Urinary bladder (tissue), 4 donors: ENCODE measurements at places on chromosomes 13 and 19.
A peak's percentile ranks its signal among the peaks of the same experiment; 100 is the strongest.

DNA sequence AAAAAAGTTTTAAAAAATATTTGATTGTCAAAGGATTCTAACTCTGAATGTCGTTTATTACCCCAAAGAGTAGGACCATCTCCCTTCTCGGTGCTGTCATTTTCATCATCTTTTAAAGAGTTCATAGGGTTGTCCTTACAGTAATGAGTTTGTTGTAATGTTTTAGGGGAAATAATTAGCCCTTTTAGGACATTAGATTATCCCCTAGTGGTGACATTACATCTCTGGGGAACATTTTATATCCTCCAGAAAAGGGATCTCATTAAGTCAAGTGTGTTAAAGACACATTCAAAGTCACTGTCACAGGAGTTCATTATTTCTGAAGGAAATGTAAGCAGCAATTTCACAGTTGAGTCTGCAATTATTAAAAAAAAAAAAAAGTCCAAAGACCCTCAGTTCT, 99.3 kb upstream of the GJB6 start:
- DNase-seq, result no peak

GRCh38 chr13:109725297-109725696, 61.1 kb downstream of the IRS2 start:
- DNase-seq, result no peak

DNA sequence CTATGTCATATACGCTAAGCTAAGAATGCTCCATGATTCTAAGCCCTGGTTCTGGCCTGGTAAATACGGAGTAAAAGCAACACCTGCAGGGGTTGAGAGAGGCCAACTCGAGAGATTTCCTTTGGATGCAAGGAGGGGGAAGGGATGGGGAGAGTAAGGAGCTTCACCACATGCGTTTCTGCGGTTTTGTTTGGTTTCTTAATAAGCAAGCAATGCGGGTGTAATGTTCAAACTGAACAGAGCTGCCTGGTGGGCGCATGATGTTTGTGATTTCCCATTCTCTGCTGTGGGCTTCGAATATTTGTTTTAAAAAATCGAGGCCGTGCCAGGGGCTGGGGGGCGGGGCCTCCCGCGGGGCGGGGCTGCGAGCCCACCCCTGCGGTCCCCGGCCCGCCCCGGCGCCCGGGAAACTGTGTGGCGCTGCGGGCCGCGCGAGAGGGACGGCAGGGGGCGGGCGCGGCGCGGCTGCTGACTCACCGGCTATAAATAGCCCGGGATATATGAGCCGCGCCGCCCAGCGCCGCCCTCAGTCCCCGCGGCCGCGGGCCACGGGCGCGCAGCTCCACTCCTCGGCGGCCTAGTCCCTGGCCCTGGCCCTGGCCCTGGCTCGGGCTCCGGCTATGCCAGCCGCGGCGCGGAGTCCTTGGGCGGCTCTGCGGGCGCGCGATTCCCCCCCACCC, 5.1 kb downstream of the BBC3 start:
- DNase-seq, result no peak

- no peak for DNase-seq
These were observed 12.6 kb upstream of the ERFL start for GRCh38 chr19:41940731-41941409.

GRCh38 chr19:1168572-1169410, 5.3 kb downstream of the SBNO2 start:
- no peak for DNase-seq

DNA sequence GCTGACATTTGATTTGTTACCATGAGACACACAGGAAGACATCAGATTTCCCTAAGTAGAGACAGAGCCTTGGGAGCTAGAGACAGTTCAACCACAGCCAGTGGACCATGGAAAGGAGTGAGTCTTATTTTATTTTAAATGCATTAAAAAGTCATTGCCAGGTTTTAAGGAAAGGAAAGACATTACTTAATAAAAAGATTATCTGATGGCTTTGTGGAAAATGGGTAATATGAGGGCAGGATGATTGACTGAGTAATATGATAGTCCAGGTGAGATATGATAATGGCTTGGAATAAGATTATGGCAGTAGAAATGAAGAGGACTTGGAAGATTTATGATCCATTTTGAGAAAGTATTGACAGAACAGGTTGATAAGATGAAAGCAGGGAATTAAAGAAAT, 580.1 kb downstream of the GPC5 start:
- DNase-seq, result no peak

GRCh38 chr13:80336776-80337287, 4.1 kb downstream of the SPRY2 start:
- no peak for DNase-seq

DNA sequence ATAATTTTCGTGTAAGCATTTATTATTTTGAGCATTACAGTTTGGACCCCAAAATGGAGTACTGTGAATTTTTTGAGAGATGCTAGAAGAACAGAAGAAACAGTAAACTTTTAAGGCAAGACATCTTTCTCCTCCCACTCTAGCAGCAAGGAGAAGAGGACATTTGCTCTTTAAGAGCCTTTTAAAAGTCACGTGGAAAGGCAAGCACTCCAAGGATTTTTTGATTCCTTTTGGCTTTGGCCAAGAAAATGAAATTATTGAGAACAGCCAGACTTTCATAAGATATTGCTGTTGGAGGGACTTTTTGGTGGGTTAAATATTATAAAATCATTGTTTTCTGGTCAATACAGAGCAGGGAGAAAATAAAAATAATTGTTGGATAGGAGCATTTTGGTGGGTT, 110.0 kb downstream of the RGCC start:
- no peak for DNase-seq

DNA sequence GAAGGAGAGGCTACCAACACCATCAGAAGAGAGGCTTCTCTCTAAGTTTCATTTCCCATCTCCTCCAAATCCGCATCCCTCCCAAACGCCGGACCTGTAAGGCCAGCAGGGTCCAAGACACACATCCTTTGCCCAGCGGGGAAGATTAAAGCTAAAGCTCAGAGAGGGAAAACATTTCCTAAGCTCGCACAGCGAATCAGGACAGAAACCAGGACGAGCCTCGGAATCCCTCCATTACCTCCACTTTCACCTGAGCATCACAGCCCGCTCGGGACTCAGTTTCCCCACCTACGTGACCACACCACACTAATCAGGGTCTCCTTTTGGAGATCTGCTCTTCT, 711 bp upstream of the FOSB start:
- no peak for DNase-seq

GRCh38 chr13:35514801-35515502, 38.5 kb upstream of the MAB21L1 start:
- no peak for DNase-seq

DNA sequence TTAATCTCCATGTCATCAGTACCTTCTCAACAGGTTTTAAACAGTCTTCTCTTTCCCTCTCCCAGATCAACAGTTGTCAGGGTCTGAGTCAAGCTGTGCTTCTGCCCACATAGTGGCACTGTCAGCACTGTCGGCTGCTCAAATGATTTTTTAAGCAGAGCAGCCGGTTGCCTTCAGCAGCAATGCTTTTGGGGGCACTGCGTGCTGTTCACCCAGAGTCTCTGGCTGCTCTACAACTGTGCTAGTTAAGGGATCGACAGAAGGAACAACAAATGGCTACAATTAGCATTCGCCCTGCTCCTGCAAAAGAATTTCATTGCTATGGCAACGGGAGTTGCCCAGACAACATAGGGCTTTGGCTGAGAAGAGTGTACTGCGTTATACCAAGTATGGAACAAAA, 412.9 kb downstream of the DIAPH3 start:
- peak; percentile 32 for DNase-seq

DNA sequence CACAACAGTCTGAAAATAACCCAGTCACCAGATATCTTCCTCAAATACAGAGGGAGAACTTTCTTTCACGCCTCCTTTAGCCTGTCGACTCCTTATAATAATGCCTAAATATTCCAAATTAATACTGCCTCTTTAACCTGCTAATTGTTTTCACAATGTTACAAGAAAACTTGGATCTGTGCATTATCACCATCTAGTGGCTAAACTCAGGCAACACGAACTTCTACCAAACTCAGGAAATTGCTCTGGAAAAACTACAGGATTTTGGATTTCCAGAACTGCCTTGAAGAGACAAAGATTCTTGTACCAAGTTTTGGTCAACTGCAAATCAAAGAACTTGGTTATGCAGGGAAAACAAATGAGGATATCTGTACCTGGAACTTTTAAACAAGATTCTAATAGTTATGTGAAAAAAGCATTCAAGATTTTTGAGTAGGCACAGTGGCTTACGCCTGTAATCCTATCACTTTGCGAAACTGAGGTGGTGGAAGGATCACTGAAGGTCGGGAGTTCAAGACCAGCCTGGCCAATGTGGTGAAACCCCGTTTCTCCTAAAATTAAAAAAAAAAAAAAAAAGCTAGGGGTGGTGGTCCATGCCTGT, 10.8 kb downstream of the CLN5 start:
- DNase-seq, result no peak
